Fibroblast of skin of left biceps (primary cell): ENCODE measurements at places on chromosomes 2 and 18.

GRCh38 chr2:88826399-88826798, 134.9 kb downstream of the RPIA start:
- DNase-seq: no peak

DNA sequence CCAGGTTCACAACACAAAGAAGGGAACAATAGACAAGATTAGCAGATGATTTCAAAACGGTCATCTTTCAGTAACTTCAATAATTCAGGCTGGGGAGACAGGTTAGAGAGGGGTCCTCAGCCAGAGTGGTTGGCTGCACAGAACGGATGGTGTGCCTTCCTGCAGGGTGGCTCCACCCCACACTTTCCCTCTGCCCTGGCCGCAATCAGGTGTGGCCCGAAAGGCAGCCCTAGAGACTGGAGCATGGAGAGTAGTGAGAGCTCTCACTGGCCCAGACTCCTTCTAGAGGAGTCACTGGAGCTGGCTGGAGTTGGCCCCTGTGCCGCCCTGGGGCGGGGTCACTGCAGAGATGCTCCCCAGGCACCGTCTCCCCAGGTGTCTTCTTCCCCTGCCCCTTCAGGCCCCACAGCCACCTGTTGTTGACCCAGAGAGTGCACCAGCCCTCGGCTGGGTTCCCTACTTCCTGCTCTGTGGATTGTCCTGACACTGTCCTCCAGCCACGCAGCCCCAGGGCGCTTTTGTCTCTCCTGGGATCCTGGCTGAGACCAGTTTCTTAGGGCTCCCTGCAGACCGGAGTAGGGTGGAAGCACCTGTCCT, 126.8 kb downstream of the PXDN start:
- DNase-seq: no peak

- no peak for DNase-seq
Observed at GRCh38 chr2:165069151-165069550, 113.8 kb upstream of the SLC38A11 start.

DNA sequence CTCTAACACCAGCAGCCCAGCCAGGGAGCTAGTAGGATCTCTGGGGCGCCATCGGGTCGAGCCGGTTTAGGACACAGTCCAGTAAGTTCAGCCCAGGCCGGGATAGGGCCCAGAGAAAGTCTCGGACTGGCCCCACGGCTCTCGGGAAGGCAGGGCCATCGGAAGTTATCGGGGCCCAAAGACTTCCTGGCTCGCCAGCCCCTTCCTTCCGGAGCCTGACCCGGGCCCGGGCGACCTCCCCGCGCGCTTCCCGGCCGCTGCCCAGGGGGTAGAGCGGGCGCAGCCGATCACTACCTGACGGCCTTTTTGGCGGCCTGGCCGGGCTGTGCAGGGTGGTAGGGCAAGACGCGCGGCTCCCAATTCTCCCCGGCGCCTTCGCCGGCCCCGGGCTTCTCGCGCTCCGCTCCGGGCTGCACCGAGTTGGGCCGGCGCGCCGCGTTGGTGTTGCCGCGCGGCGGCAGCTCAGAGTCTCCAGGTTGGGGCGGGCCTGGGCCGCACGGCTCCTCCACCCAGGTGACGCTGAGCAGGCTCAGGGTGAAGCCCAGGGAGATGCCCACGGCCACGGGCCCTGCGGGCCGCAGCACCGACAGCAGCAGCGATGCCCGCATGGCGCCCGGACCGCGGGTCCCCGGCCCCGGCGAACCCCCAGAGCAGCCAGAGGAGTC, 546 bp downstream of the CHPF start:
- no peak for DNase-seq

- peak; percentile 29 for DNase-seq
Observed at GRCh38 chr18:43789234-43790000, 512.1 kb upstream of the SYT4 start.

DNA sequence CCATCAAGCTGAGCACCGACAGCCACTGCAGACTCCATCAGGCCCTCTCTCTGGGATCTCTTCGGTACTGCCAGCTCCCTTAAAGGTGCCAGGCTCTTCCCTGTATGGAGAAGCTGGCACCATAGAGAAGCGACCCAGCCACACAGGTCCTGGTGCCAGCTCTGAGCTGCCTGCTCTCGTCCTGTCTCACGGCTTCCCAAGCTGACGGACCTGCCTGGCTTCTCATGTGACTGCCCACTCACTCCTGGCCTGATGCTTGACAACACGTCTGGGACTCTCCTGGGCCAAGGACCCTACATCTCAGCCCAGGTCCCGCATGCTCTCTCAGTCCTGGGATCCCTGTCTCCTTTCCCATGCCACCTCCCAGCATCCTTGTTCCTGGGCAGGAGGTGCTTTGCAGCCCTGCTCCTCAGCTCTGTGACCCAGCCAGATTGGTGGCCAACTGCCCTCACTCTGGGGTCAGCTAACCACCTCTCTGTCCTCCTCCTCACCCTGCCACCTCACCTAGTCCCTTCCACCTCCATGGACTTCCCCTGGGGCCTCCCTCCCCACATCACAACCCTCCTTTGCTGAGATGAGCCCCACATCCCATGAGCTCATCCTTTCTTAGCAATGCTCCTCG, 12.5 kb upstream of the ATOH8 start:
- no peak for DNase-seq

- DNase-seq: no peak
Observed at GRCh38 chr2:234488913-234489451, 7.9 kb downstream of the ARL4C start.

- DNase-seq: no peak
Observed at GRCh38 chr2:166090908-166091307, 36.9 kb downstream of the SCN1A start.

GRCh38 chr2:20304411-20304810, 46.2 kb downstream of the PUM2 start:
- DNase-seq: peak; percentile 41

DNA sequence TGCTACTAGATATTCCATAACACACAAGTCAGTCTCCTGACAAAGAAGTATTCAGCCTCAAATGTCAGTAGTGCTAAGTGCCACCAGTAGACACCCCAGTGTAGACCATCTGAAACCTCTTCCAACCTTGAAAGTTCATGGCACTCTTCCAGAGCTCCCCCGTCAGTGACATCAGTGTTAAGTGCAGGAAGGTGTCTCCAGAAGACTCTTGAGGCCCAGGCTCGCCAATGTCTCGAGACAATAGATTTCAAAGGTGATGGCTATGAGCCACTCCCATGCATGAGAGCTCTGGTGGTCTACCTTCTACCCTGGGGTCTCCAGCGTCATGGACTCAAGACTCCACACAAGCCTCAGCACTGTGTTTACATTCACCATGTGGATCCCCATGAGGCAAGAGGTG, 183.8 kb downstream of the SMAD2 start:
- no peak for DNase-seq

GRCh38 chr2:15747603-15748471, 156.2 kb downstream of the DDX1 start:
- DNase-seq: no peak

DNA sequence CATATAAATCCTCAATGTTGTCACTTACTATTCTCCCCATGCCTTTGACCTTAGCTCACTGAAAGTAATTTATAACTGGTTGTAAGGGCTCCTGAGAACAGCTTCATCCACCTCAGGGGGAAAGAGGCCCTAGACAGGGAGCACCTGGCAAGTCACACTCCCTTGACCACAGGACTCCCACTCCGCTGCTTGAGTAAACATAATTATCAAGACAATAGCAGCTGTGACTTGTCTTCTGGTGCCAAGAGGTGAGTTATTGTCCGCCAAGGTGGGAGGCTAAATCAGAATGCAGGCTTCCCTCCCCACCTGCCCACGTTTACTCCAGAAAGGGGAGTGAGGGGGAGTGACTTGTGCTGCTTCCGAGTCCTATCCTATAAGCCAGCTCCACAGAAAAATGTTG, 230.6 kb upstream of the LRATD1 start:
- no peak for DNase-seq

- peak; percentile 77 for DNase-seq
Observed at GRCh38 chr2:172606285-172606684, 50.4 kb downstream of the PDK1 start.

- no peak for DNase-seq
Observed at GRCh38 chr2:100367163-100367562, 44.9 kb upstream of the LONRF2 start.

GRCh38 chr2:16960579-16960978, 294.9 kb upstream of the CYRIA start:
- DNase-seq: no peak

DNA sequence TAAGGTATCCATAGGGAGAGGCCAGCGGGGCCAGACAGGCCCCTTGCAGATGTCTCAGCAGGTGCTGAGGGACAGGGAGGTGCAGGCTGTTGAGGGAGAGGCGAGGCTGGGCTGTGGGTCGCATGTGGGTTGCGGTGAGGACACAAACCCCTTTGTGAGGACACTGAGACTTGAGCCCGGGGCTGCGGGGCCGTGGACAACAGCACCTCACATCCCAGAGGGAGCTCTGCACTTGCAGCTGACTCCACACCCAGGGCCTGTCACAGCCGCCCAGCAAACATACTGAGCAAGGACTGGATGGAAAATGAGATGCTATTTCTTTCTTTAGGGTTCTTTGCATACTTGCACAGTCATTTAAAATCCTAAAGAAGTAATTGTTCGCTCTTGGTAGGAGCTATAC, 95.3 kb upstream of the NFATC1 start:
- DNase-seq: no peak
